Vagina (tissue), 2 donors: ENCODE measurements at places on chromosomes 11 and 22.
A peak's percentile ranks its signal among the peaks of the same experiment; 100 is the strongest.

- no peak overlapping the region for H3K27ac ChIP-seq
- no peaks in the 10 kb centered on the region for H3K4me1 ChIP-seq
These were observed 572.4 kb upstream of the B3GAT1 start for GRCh38 chr11:134984421-134984820.

- H3K36me3 ChIP-seq, result no peaks in the 10 kb centered on the region
- H3K27ac ChIP-seq, result no peak overlapping the region
- no peak for DNase-seq
- peaks cover 7% of the 10 kb centered on the region for H3K4me1 ChIP-seq
- H3K27me3 ChIP-seq, result no peaks in the 10 kb centered on the region
- H3K4me3 ChIP-seq, result no peak overlapping the region
These were observed 36.2 kb upstream of the CD5 start for GRCh38 chr11:61065955-61066638.

GRCh38 chr11:63694596-63694995 is 13.3 kb downstream of the RTN3 start:
- H3K27me3 ChIP-seq, result no peaks in the 10 kb centered on the region
- DNase-seq, result no peak
- H3K4me3 ChIP-seq, result no peak overlapping the region

DNA sequence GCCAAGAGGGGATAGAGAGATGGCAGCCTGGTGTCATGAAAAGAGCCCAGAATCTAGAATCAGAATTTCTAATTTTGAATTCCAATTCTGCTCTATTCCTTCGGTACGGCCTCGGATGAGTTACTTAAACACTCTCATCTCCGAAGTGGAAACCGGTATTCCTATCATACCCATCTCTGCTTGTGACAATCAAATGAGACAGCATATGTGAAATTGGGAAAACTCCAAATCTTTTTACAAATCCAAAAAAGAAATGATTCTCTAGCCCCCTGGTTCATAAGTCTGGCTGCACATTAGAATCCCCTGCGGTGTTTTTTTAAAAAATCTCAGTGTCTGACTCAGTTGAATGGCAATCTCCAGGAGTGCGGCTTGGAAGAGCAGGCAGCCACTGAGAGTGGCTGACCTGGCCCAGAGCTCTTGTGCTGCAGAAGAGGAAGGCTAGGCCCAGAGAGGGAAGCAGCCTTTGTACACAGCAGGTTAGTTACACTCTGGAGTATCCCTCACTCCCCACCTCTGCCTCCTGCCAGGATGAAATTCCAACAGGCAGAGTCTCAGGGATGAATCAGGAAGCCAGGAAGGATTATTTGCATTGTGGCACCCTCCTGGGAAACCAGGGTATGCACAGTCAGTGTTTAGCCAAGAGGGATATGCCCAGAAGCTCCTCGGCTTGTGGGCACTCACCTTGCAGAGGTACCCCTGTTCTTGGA is 93.6 kb upstream of the ISX start:
- H3K4me1 ChIP-seq, result no peaks in the 10 kb centered on the region
- H3K27ac ChIP-seq, result no peak overlapping the region

- DNase-seq, result peak; percentile 87
- H3K4me3 ChIP-seq, result no peak overlapping the region
These were observed 43.2 kb upstream of the VPREB1 start for GRCh38 chr22:22201185-22201929.
